ENCODE measurements at places on chromosomes 3 and 15.

GRCh38 chr15:42621996-42622925, 46.9 kb downstream of the STARD9 start:
- no peak for DNase-seq

GRCh38 chr15:68022061-68022460, 32.1 kb upstream of the PIAS1 start:
- DNase-seq: no peak

- no peak for DNase-seq
Measured at GRCh38 chr15:79519628-79520027, 87.5 kb downstream of the MINAR1 start.

DNA sequence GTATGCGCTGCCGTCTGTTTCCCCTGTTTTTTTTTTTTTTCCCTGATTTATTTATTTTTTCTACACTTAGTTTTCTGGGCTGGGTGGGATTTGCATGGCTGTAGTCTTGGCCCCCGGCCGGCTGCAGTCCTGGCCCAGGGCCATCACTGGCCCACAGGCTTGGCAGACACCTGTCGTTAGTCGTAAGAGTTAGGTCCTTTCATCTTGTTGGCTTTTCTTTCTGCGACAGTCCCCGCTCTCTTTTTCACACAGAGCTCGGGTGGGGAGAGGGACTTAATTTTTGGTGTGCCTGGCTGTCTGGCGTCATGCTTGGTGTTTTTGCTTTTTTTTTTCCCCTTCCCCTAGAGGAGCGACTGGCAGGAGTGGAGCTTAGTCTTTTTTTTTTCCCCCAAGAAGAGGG, 183.4 kb downstream of the KLF13 start:
- no peak for DNase-seq

- DNase-seq: no peak
Measured at GRCh38 chr15:52010633-52011595, 8.1 kb upstream of the MAPK6 start.

GRCh38 chr3:177236704-177237103, 39.4 kb upstream of the TBL1XR1 start:
- no peak for DNase-seq

- no peak for DNase-seq
Measured at GRCh38 chr15:32067115-32067514, 36.8 kb downstream of the CHRNA7 start.

- peak; percentile 69 for DNase-seq
Measured at GRCh38 chr15:67049351-67050044, 15.9 kb upstream of the SMAD3 start.

DNA sequence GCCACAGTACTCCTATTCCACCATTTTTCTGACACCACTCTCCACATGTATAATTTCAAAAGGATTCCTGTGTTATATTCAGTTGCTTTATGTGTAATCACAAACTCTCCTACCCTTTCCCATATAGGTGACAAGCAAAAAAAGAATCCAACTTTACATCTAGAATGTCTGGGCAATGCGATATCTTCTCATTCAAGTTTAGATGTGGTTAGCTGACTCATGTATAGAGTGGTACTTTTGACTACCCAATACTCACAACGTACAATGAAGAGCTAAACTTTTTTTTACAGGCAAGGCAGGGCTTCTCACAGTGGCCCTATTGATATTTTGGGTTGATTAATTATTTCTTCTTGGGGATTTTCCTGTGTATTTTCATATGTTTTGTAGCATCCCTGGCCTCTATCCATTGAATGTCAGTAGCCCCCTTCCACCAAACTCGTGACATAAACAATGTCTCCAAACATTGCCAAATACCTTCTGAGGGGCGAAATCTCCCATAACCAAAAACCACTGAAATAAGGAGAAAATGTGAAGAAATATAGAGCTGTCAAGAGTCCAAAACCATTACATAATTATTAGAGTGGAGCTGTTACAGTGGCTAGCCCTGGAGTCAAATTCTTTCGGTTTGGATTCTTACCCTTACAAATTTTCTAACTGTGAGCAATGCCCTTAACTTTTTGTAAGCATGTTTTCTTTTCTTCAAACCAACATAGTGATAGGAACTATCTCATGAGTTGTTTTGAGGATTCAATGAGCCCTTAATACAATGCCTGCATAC, 342.6 kb downstream of the NSUN3 start:
- no peak for DNase-seq

DNA sequence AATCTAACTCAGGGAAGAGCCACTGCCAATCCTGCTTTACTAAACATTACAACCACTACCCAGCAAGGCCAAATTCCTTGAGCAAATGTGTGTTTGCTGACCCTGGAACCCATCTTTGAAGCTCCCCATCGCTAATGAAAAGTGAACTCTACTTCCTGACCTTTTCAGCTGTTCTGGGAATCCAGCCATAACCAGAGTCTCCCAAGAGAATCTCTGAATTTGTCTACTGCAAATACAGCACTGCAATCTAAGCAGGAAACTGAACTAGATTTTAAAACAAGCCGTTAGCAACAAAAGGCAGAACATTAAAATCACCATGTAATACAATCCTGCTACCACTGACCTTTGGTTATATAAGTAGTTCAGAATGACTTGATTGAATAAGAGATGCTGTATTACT, 309.2 kb downstream of the MAGI1 start:
- DNase-seq: peak; percentile 24
